ENCODE measurements at places on chromosomes 5 and 9. TPM values are rescaled to one million over a fixed set of nuclear protein-coding genes. Genes with fewer than 3 reads are reported as not detected.

- DNase-seq, result no peak
Measured at GRCh38 chr9:128254855-128255759, 20.7 kb downstream of the GOLGA2 start.

GDA gene
- 0.01 TPM for polyA plus RNA-seq

PAM gene
- 112 TPM for polyA plus RNA-seq

ESM1 gene
- polyA plus RNA-seq, result not detected

NCS1 gene
- 59.8 TPM for polyA plus RNA-seq

DNA sequence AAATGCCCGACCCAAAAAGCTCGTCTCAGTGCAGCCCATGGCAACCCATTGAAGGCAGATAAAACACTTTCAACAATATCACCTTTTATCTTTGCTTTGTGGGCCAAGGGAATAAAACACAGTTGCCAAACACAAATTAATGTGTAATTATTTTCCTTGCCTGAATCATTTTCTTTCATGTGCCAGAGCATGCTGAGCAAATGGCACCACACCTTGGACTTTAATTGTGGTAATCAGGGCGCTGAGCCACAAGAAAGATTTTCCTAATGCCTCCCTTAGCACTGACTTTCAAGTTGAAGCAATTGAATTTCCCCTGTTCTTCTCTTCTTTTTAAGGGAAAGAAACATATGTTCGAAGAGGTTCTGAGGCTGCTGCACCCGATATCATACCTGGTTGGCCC lies 297.1 kb upstream of the MSX2 start:
- DNase-seq, result no peak

GRCh38 chr5:36438765-36439561 lies 137.3 kb upstream of the RANBP3L start:
- no peak for DNase-seq

LRRTM2 gene
- 0.76 TPM for polyA plus RNA-seq

DNA sequence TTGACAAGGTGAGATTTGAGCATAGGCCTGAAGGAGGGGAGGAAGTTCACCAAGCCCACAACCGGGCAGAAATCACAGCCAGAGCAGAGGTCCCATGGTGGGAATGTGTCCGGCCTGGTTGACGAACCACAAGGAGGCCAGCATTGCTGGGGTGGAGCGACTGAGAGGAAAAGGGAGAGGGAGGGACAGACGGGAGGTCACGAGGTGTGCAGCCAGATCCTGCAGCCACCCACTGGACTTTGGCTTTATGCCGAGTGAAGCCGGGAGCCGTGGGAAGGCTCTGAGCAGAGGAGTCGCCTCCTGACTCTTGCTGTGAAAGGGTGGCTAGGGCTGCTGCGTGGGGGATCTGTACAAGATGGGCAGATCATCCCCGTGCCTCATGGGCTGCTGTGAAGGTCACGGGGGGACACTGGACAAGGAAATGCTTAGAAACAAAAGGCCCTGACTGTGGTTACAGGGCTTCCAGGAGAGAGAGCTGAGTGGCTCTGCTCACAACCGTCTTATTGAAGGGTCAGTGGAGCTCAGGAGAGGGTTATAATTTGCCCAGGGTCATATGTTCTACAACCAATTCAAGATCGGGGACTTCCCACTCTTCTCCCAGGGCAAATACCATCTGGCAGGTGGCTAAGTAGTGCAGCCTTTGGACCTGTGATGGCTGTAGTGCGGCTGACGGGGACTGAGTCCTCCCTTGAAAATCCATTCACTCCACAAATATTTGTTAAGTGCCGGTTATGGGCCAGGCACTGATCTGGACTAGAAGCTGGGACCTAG lies 15.6 kb upstream of the CD74 start:
- no peak for DNase-seq

PCDHA6 gene
- polyA plus RNA-seq, result 0.18 TPM

OR1J2 gene
- polyA plus RNA-seq, result not detected

DNA sequence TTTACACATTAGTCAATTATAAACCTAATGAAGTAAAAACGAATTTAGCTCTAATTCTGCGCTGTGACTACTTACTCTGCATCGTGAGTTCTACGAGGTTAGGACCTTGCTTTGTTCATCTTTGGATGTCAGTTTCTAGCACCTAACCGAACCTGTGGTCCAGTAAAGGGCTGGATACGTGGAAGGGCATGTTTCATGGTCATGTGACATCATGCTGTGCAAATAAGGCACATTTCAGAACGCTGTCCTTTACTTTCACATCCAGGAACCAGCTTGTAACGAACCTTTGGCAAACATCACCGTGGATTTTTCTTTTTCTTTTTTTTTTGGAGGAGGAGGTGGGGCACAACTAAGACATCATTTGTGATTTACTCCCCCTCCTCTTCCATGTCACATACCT lies 15.0 kb downstream of the BASP1 start:
- DNase-seq, result no peak

GRCh38 chr5:107634981-107635848 lies 35.5 kb downstream of the EFNA5 start:
- DNase-seq, result no peak

GRCh38 chr9:123039617-123040219 lies 6.3 kb downstream of the GPR21 start:
- no peak for DNase-seq

SPATA31C2 gene
- not detected for polyA plus RNA-seq

- DNase-seq, result no peak
Measured at GRCh38 chr5:148970876-148971275, 92.0 kb downstream of the SH3TC2 start.

DNA sequence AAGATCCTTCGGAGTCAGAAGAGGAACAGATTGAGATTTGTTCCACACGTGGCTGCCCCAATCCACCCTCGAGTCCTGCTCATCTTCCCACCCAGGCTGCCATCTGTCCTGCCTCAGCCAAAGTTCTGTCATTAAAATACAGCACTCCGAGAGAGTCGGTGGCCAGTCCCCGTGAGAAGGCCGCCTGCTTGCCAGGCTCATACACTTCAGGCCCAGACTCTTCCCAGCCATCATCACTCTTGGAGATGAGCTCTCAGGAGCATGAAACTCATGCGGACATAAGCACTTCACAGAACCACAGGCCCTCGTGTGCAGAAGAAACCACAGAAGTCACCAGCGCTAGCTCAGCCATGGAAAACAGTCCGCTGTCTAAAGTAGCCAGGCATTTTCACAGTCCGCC lies 85.9 kb downstream of the GOLPH3 start:
- no peak for DNase-seq

PCDHGB2 gene
- polyA plus RNA-seq, result 0.46 TPM

CNTNAP3 gene
- 15.1 TPM for polyA plus RNA-seq

- peak; percentile 14 for DNase-seq
Measured at GRCh38 chr5:138024117-138024516, 8.8 kb downstream of the FAM13B start.

DNA sequence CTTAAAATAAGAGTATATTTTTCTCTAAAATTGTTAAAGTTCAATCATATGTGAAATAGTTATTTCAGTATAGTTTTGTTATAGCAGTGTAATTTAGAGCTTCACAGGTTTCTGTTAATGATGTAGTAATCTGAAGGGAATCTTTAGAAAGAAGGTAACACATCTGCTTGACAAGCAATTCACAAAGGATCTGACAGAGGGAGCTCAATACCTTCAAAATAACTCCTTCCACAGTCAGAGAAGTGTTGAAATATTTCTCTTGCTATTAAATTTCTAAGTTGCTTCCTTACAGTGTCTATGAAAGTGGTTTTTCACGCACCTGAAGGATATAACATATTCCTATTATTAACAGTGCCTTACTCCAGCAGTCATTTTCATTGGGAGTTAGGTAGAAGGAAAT lies 44.9 kb downstream of the SLC25A51 start:
- peak; percentile 4 for DNase-seq

GRCh38 chr5:132662004-132662401 lies 4.0 kb downstream of the IL13 start:
- DNase-seq, result no peak

- peak; percentile 77 for DNase-seq
Measured at GRCh38 chr5:17157916-17158529, 59.4 kb upstream of the BASP1 start.

DNA sequence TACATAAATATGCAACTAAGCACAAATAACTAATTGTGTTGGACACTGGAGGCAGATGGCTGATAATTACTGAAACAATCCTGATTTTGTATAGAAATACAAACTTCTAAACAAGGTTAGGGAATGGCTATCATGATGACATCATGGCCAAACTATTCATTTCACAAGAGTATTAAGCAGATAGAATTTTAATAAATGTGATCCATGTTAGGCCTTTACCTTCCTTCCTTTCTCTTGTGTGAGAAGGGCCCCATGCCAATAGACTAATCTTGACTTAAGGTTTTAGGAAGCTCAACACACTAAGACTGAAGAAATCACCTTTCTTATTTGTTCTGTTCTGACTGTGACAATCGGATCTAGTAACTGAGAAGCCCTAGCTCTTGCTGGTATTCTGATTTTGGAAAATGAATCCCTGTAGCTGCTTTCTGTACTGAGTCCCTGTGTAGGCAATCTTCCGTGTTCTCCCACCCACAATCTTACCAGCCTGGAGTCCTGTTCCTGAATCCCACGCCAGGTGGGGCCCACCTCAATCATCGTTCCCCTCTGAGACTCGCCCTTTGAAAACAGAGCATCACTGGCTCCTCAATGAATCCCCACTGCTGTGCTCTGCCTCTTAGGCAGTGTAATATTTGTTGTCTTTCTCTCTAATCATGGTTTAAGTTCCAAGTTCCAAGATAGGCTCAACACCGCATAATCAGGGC lies 168.7 kb upstream of the GNA14 start:
- DNase-seq, result no peak

WDR31 gene
- 1.3 TPM for polyA plus RNA-seq

BARHL1 gene
- not detected for polyA plus RNA-seq

GRCh38 chr5:81579262-81579924 lies 171.5 kb downstream of the SSBP2 start:
- peak; percentile 8 for DNase-seq

FREM1 gene
- not detected for polyA plus RNA-seq

TMEM252 gene
- polyA plus RNA-seq, result not detected

DNA sequence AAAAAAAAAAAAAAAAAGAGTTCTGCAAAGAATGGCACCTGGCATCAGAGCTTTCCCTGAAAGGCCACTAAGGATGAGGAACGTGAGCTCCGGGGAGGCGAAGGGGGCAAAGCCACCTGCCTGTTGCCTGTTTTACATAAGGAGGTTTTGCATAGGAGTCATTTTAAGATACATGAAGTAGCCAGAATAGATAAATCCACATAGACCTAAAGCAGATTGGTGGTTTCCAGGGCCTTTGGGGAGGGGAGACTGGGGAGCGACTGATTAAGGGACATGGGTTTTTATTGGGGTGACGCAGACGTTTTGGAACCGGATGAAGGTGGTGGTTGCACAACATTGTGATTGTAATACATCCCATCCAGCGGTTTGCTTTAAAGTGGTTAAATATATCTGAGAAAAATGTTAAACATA lies 7.1 kb downstream of the NEK6 start:
- DNase-seq, result no peak

DNA sequence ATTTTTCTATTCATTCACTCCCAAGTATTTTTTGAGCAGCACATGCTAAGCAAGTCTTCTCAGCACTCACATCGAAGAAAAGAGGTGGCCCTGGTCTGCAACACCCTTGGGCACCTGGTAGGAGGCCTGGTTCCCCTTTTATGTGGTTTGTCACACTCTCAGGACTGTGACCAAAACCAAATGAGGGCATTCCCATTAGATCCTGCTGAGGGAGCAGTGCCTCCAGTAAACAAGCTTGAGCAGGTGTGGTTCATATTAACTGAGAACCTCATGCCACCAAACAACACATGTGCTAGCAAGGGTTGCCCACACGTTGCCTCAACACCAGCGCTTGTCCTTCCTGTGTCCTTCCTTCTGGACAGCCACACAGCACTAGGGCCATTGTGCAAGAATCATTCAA lies 26.9 kb upstream of the SYK start:
- no peak for DNase-seq

DNA sequence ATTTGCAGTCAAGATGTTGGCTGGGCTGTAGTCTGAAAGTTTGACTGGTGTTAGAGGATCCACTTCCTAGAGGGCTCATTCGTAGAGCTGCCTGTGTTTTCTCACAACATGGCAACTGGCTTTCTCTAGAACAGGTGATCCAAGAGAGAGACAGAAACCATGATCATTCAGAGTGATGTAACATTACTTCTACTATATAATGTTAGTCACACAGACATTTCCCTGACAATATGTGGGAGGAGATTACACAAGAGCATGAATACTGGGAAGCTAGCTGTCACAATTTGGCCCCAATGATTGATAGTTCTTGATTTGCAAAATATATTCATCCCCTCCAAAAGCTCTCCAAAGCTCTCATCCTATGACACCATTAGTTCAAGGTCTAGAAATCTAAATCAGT lies 10.9 kb upstream of the TMEM161B start:
- DNase-seq, result peak; percentile 30

DNA sequence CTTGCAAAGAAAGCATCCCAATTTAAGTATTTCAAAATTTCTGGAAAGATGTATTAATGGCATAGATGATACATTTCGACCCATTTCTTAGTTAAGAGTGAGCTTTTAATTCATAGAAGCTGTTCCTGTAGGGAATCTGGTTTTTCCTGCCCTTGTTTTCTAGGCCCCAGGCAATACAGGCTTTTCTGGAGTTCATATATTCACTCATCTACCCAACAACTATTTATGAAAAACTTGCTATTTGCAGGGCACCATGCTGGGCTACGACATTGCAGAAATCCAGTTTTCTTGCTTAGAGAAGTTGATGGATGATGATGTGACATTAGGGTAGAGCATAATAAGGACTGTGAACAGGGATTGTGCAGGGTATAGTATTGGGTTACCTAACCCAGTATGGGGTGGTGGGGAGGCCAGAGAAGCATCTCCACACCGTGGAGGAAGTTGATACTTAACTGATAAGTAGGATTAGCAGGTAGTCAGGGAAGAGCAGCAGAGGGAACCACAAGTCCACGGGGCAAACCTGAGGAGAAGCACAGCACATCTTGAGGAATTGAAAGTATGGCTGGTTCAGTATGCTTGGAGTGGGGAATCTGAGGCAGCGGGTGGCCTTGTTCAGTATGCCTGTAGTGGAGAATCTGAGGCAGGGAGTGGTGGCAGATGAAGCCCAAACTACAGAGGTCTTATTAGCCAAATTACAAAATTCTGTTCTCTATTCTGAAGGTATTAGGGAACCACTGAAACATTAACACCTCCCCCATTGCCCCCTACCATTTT lies 247.5 kb downstream of the ARRDC3 start:
- DNase-seq, result peak; percentile 5

DNA sequence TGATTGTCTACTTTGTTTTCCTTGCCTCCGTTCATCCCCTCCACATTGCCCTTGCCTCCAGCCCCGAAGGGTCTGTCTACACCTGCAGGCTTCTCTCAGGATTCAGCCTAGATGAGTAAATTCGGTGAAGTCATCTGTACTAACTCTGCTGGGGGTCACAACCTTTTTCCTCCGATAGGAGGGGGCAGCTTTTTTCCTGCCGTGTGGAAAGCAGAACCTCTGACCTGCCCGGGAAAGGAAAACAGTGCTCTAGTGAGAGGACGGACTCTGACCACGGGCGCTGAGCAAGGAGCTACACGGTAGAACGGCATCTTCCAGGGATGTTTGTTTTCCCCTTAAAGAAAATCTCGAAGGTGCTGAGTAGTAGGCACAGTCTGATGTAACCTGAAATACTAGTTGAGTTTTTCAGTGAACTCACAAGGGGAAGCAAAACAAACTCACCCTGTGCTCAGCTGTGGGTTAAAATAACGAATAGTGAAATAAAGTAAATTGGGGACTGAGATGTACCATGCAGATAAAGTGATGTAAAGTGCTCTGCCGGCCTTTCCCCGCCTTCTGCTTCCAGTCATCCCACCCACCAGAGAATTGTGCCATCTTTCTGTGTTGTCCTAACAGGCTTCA lies 281.8 kb downstream of the AOPEP start:
- DNase-seq, result peak; percentile 53

GRCh38 chr9:27487927-27488326 lies 36.2 kb upstream of the IFNK start:
- DNase-seq, result no peak

MCIDAS gene
- polyA plus RNA-seq, result 0.42 TPM

GRCh38 chr5:160833806-160834205 lies 18.2 kb downstream of the ATP10B start:
- peak; percentile 77 for DNase-seq

RHOBTB3 gene
- 0.40 TPM for polyA plus RNA-seq
